Bone marrow (tissue), 2 donors: ENCODE measurements at places on chromosomes 5 and 9.

- DNase-seq = no peak
Observed at GRCh38 chr9:18467696-18468095, 6.3 kb upstream of the ADAMTSL1 start.

DNA sequence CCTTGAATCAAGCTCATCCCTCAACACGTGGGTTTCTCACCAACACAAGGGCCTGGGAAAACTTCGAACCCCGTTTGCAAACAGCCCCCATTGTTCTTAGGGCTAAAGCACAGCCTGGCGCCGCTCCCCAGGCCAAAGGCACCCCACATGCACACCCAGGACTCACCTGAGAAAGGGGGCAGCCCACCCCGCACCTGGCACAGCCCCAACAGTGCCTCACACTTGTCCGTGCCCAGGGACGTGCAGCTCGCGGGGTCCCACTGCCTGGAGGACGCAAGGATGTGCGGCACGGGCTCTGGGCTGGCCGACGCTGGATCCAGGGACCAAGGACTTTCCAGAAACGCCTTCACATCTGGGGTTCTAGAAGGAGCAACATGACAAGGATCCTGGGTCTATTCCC, 2.8 kb downstream of the SOHLH1 start:
- no peak for DNase-seq

DNA sequence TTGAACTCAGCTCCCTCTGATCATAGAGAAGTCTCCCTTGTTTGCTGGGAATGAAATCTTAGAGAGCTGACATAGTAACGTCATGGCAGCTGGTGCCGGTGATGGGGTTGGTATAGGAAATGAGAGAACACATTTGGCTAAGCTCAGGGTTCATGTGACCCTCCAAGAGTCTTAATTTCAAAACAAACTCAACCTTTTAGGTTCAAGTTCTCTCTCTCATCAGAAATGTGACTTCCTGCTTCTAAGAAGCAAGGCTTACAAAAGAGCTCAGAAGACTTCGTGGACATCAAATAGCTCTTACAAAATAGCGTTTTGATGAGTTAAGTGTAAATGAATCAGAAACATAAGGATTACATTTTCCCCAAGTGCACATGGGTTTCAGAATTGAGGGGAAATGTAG, 97.3 kb downstream of the PAPPA start:
- no peak for DNase-seq

DNA sequence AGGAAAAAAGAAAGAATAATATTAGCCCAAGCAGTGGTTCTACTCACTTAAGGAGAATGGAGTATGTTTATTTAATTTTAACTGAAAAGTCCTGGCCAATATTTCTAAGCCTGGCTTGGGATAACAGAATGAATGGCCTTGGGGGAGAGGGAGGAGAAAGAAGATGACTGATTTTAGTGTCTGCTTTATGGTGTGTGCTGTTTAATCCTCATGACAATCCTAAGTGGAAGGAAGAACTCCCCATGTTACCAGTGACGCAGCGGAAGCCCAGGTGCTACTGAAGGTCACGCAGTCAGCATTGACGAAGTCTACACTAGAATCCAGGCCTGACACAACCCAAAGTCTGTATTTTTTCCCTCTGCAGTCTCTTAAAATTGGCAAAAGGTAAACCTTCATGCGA, 50.5 kb downstream of the PALM2AKAP2 start:
- DNase-seq = no peak

DNA sequence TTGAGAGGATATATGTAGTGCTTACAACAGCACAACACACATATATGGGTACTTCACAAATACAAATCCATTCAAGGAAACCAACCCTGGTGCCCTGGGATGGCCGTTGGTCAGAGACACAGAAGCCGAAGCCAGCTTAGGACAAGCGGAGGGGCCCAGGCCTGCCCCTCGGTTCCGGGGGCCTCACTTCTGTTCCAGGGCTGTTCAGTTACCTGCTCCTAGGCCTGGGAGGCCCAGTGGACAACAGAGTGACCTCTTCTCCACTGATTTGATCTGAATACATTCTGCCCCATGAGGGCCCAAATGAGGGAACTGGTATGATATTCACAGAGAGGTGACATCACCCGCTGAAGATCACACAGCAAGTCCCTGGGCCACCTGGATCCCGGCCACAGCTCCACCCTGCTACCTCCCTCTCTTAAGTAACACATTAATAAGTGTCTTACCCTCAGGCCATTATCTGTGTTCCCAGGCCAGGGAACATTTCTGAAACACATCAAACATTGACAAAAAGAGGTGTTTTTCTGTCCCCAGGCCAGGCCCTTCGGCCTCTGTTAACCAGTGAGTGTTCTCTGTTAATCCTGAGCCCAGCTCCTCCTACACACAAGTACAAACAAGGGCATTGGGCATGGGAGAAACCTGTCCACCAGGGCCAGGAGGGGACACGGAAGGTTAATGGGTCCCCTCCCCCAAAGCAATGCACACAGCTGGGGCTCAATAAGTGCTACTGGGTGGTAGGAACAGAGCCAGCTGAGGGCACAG, 4.5 kb upstream of the GRHPR start:
- DNase-seq = no peak

- DNase-seq = no peak
Observed at GRCh38 chr9:124218987-124219461, 38.7 kb upstream of the NEK6 start.

- DNase-seq = peak; percentile 49
Observed at GRCh38 chr9:132507670-132508469, 74.5 kb upstream of the BARHL1 start.

- no peak for DNase-seq
Observed at GRCh38 chr9:12853051-12853450, 78.2 kb downstream of the LURAP1L start.

GRCh38 chr5:111738118-111738517, 18.9 kb downstream of the NREP start:
- DNase-seq = no peak

DNA sequence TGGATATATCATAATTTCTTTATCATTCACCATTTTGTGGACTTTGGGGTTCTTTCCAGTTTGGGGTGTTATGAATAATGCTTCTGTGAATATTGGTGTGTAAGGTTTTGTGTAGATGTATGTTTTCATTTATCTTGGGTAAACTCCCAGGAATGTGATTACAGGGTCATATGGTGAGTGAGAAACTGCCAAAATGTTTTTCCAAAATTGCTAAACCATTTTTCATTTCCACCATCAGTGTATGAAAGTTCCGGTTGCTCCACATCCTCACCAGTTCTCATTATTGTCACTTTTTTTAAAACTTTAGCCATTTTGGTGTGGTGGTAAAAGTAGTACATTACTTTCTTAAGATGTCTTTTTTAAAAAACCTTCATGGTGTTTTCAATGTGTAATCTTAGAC, 152.9 kb downstream of the NIPBL start:
- no peak for DNase-seq

- no peak for DNase-seq
Observed at GRCh38 chr5:165076686-165077085, 1571.3 kb downstream of the MAT2B start.

DNA sequence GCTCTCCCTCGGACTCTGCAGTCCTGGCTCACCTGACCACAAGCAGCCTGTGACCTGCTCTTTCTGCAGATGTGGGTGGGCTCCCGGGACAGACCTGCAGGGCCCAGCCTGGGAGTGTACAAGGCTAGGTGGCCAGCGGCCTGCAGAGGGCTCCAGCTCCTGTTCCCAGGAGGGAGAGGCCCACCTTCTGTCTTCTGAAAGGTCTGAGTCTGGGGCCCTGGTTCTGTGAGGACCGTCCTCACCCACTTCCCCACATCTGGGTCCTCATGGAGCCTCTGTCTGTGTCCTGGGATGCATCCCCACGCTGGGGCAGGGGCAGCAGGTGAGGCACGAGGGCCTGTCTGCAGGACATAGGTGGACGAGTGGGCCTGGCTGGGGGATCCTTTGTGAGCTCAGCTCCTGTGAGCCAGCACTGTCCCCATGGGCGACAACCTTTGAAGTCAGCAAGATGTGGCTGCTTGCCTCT, 43.7 kb downstream of the PHF2 start:
- DNase-seq = no peak

GRCh38 chr9:132500193-132500592, 82.2 kb upstream of the BARHL1 start:
- no peak for DNase-seq

DNA sequence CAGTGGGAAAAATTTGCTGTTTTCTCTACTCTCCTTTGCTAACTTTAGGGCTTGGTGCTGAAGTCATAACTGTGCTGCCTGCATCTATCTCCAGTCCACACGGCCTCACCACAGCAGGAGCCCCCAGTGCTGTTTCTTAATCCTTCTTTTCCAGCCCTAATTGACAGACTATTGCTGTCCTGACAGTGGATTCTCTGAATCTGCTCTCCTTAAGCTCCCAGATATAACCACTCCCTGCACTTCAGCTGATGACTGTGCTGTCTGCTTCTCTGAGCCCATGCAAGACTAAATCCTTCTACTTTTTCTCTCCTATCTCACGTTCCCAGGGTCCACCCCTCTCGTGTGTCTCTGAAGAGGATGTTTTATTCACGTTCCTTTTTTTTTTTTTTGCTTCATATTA, 19.7 kb upstream of the GRIA1 start:
- no peak for DNase-seq
